ENCODE measurements at places on chromosomes 11 and 22.

GRCh38 chr22:37449331-37450001, 22.2 kb upstream of the ELFN2 start:
- DNase-seq: no peak

GRCh38 chr11:133946541-133947318, 10.0 kb downstream of the IGSF9B start:
- DNase-seq: no peak

DNA sequence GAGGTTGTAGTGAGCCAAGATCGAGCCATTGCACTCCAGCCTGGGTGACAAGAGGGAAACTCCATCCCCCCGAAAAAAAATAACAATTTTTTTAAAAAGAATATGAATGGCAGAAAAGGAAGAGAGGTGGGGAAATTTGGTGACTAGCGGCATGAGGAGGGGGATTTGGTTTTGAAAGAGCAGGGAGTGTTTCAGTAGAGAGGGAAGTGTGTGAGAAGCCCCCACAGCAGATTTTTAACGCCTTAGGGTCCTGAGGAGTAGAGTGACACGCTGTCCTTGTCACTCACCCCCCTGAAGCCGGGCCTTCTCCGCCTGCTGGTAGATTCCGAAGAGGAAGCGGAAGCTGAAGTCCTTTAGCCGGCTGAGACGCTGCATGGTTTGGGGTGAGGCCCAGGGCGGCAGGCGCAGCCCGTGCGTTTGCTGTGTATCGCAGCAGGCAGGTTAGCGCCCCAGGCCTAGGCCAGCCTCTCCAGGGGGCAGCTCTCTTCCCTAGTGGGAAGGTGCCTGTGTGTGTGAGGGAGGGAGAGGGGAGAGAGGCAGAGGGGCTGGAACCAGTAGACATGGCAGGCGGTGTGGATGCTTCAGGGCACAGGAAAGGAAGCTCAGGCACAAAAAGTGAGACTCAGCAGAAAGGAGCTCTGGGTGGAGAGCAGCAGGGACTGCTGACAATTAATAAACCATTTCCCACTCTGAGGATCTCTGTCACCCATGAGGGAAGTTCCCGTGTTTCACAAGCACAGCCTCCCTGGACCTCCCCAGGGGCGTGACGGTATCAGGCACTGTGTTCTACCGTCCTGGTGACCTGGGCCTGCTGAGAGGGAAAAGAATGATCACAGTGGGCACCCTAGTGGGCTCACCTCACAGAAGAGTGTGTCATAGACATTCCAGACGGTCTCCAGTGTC, 3.9 kb downstream of the ACP2 start:
- DNase-seq: no peak

GRCh38 chr11:12182676-12183541, 72.5 kb downstream of the MICAL2 start:
- no peak for DNase-seq

DNA sequence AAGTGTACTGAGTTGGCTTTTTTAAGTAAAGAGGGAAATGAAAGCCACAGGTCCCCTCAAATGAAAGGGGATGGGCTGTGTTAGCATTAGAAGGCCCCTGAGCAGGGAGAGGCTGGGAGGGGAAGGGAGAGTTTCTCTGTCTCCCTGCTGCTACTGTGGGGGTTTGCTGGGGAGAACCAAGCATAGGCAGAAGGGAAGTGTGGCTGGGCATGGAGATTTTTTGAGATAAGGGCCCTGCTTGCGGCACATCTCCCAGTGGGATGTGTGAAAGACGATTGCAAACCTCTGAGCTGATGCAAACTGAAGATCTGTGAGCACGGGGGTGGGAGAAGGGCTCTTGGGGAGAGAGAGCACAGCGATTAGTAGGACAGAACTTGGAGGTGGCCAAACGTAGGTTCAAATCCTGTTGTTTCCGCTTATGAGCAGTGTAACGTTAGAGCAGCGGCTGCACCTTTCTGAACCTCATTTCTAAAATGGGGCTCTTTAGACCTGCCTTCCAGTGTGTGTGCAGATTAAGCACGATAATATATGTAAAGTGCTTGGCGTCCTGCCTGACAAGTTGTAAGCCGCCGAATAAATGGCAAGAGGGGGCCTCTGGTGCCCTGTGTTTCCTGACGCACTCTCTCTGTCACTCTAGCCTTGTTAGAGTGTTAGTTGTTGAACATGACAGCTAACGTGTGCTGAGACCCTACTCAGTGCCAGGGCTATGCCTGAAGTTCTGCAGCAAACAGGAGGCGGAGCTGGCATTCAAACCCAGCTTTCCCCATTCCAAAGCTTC, 122.3 kb downstream of the GRIK4 start:
- DNase-seq: no peak

Measured in stimulated activated CD4-positive, alpha-beta T cell treated with anti-CD3 and anti-CD28 coated beads, TNF-alpha, amount 100 ng/mL, for 48 hours (primary cell).